ENCODE measurements at places on chromosomes 5 and 9.
A peak's percentile ranks its signal among the peaks of the same experiment; 100 is the strongest.

DNA sequence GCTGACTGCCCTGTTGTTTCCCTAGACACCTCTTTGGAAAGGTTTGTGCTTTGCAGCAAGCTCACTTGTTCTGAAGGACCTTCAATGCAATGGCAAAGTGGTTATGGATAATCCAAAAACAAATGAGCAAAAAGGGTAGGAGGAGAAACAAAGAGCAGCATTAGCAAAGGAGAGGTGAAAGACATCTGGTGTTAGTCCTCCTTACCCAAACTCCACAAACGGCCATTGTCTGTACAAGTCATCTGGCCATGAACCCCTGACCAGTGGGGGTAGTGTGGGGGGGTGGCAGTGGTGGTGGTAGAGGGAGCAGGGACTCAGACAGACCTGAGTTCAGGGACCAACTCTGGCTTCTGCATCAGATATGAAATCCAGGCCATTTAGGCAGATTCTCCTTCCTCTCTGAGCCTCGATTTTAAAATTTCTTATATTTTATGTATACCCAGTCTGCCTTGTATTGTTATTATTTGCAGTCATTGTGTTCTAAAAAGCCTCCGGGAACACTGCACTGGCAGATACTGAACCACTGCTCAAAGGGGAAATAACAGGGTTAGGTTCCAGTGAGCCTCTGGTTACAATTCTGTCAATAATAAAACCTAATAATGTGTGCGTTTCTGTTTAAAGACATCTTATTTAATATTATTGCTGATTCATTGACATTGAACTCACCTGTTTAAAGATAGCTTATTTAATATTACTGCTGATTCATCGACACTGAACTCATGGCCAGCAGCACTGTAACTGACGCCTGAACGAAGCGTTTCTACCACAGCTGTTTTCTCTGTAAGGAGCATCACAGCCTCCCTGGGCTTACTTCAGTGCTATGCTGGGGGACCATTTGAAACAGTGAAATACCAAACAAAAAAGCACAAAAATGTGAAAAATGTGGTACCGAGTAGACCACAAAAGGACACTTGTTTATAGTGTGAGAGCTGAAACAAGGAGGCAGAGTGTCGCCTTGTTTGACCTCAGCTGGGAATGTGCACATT, 156.0 kb downstream of the SEC61B start:
- no peak for DNase-seq

DNA sequence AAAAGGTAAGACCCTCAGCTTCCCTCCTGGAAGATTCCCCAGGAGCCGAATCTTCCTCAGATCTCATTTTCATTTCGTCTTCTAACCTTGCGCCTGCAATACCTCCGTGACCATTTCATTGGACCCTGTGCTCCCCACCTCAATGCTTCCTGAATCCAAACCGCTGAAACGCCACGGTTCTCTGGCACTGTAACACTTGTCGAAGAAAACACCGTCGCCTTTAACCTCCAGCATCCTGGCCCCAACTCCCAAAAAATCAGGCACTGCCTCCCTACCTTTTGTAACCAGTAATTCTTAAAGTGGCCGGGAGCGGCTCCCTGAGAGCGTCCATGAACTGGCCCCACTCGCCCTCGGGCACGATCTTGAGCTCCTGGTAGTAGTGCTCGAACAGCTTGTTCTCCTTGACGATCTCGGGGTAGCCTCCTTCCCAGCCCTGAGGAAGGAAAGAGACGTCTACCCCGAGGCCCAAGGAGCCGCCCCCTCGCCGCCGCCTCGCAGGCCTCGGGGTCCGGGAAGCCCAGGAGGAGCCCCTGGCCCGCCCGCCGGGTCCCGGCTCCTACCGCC, 438 bp downstream of the NSUN2 start:
- no peak for DNase-seq

DNA sequence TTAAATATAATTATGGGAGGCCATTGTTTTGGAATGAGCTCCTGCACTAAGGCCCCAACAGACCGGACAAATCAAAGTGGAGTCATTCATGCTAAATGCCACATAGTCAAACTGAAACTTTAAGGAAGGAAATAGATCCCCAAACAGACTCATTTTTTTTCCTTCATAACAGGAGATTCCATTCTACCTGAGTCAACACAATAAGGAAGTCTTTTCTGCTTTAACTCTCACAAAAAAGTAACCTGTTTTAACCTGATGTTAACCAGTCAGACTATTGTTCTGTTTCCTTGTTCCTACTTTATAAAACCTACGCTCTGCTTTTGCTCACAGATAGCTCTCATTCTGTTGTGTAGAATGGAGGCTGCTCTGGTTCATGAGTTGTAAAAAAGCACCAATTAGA, 234.9 kb downstream of the YTHDC2 start:
- DNase-seq: no peak

DNA sequence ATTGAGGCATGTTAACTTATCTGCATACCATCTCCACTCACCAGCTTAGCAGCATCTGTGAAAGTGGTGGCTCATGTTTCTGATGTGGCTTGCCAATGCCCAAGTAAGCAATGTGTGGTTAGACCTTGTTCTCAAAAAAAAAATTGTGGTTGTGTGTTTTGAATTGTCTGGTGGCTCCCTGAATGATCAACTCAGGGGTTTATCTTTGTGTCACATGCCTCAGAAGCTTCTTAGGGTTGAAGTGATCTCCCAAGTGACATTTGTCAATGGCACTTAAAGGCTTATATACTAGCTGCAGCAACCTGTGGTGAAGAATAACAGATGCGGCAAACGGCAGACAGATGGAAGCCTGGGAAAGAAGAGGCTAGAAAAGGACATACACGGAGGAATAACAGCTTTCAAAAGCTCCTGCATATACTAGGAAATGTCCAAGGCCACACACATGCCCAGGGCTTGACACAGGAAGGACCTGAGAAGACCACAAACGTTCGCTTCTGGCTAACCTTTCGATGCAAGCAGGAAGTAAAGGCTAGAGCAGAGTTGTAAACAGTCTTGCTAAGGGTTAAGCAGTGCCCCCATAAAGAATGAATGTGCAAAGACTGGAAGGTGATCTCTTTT, 42.2 kb upstream of the FSD1L start:
- peak; percentile 63 for DNase-seq

DNA sequence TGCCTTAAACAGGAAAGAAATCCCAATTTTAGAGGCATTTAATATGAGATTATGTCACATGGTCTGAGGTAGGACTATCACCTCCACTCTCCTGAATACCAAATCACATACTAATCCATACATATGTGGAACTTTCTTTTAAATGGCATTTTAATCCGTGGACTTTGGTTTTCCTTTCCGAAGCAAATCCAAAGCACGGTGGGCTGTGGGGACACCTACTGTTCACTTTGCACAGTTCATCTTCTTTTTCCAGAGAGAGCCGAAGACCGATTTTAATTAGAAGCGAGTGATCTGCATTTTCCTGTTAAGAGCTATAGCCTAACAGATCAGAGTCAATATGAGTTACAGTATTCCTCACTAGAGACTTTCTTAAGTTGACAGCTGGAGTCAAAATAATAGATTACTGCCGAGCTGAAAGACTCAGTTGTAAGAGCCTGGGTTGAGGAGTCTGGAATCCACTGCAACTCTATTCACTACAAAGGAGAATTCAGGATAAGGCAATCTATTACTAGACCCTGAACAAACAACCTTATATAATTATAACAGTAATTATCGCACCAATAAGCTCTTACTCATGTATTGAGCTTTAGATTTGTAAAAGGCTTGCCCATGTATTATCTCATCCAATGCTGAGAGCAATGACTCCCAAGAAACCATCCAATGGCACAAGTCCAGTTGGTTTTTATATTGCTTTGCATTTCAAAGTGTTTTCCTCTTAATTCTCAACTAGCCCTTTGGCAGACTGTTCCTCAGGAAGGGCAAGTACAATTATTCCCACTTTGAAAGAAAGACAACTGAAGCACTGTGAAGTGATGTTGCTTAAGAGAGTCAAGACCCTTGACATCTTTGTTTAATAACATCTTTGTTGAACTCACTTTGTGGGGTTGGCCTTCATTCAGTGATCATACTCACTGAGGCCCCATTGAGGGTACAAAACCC, 144.7 kb downstream of the TRPM6 start:
- no peak for DNase-seq

DNA sequence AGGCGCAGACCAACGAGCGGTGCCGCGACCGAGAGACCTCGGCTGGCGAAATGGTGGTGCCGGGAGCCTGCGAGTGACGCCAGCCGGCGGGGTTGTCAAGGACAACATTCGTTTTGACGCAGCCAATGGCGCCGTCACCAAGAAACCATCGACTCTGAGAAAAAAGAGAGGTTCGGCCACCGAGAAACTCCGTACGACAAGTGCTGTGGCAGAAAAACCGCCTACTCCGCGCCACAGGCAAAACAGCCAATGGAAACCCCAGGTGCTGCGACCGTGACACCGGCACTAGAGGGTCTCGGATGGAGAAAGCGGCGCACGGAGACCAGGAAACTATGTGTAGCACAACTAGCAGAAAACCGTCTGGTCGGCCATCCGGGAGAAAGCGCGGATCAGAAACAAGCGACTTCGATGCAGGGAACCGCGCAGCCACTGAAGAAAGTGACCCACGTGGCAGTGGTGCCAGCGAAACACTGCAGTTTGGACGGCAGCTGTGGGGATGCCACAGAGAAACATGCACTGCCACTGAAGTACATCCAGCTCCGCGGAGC, 88.8 kb downstream of the ANXA2R start:
- peak; percentile 70 for DNase-seq

DNA sequence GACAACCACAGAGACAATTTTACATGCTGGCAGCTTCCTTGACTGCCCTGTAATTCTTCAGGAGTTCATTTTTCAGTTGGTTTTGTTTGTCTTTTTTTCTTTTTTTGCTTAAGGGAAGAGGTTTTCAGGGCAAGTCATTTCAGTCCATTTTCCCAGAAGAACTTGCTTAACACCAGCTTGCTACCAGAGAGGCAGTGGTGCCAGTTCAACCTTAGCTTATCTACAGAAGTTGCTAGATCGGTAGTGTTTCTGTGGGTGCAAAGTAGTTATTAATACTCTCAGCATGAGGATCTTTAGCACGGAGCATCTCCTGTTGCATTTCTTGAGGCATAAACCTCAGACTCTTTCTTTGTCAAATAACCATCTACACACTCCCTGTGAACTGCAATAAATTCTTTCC, 1.1 kb downstream of the SPEF2 start:
- no peak for DNase-seq

DNA sequence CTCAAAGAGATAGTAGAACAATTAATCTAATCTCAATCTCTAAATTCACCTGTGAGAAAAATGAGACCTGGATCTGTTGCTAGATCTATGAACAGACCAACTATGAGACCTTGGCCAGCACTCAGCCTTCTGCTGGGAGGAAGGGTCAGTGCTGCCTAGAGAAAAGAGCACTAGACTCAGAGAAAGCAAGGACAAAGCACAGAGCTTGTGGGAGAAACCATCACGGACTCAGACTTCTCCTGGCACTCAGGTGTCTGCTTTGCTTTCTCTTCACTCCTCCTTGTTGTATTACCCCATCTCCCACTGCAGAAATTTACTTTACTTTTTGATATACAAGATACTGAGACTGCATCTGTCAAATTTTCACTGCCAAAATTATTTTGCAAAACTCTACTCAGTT, 890.0 kb upstream of the NUDT12 start:
- no peak for DNase-seq

- DNase-seq: no peak
Measured at GRCh38 chr5:126139086-126139485, 284.1 kb upstream of the GRAMD2B start.

GRCh38 chr9:126146254-126147145, 180.1 kb upstream of the MVB12B start:
- no peak for DNase-seq

GRCh38 chr9:97924386-97924785, 2.1 kb upstream of the TRMO start:
- DNase-seq: no peak

GRCh38 chr5:140575309-140575708, 10.7 kb downstream of the SLC35A4 start:
- no peak for DNase-seq

GRCh38 chr5:151052836-151053235, 28.0 kb downstream of the TNIP1 start:
- no peak for DNase-seq

DNA sequence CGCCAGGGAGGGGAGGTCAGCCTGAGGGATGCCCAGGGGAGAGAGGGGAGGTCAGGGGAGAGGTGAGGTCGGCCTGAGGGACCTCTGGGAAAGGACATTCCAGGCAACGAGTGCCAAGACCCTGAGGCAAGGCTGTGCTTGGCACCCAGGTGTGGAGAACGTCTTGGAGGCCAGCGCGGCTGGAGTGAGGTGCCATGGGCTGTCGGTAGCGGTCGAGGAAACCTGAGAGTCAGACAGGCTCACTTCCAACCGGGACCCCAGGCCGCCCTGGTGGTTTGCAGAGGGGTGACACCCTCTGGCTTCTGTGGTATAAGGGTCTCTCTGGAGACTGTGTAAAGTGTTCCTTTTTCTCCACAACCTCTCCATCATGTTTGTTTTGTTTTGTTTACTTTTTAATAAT, 82.9 kb downstream of the CACNA1B start:
- DNase-seq: no peak

- DNase-seq: no peak
Measured at GRCh38 chr5:115381911-115382662, 85.6 kb upstream of the CCDC112 start.

GRCh38 chr9:113543982-113544303, 80.4 kb downstream of the RGS3 start:
- no peak for DNase-seq

GRCh38 chr9:103397868-103398600, 402.9 kb downstream of the CYLC2 start:
- peak; percentile 6 for DNase-seq

DNA sequence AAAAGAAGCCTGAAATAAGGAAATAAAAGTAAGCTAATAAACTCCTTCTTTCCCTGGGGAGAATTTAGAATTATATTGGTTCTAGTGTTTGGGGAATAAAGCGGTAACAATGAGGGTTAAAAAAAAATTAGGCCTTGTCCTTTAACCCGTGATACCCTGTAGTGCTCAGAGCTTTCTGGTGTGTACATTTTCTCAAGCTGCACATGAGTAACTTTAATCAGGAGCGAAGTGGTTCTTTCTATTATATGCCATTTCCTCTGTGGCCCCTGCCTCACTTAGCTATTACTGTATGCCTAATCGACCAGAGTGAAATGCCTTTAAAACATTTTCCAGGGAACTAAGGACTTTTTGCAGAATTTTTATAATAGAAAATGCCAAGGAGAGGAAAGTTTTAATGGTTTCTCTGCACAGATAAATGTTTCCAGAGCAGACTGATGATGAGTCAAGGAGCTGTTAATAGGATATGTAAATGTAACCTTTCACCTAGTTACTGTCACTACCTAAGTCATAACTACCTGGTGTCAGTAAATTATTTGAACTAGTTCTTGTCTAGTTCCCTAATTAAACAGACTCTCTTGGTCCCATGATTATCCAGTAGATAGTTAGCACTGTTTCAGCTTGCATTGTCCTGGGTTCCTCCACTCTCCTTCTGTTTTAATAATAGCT, 7.6 kb downstream of the PAM start:
- no peak for DNase-seq
